ENCODE measurements at places on chromosomes 3 and 15.

- DNase-seq = no peak
These were observed 90.0 kb downstream of the FSIP1 start for GRCh38 chr15:39692356-39693327.

- DNase-seq = no peak
These were observed 124.5 kb downstream of the SUCLG2 start for GRCh38 chr3:67529915-67530314.

DNA sequence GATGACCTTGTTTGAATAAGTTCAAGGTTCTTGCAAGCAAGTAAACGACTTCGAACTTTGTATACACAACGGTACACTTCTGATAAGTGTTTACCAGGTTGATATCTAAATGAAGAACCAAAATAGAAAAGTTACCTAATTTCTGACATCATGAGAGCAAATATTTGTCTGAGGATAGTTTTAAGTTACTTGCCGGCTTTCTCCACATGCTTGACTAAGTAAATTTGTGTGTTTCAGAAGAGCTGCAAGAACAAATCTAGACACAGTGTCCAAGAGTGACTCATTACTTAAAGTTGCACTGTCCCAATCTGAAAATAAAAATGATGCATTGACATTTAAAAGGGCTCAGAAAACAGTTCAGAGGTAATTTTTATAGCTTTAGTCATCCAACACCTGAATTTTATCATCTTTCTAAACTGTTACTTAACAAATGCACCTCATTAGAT lies 115.1 kb downstream of the HERC1 start:
- DNase-seq = no peak

DNA sequence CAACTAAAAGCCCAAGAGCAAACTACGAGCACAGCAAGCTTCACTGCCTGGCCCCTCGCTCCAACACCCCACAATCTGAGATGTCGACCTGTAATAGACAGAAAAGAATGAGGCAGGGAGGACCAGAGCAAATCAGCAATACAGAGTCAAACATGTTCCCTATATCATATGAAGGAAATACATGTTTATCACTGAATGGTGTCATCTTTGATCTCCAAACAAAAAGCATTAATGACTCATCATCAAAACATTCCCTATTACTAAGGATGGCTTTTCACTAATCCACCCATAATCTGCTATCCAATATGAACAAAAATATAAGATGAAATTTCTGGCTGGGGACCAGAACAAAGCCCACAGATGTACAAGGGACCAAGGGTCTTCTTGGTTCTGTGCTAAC lies 34.7 kb downstream of the MYO5A start:
- DNase-seq = no peak

DNA sequence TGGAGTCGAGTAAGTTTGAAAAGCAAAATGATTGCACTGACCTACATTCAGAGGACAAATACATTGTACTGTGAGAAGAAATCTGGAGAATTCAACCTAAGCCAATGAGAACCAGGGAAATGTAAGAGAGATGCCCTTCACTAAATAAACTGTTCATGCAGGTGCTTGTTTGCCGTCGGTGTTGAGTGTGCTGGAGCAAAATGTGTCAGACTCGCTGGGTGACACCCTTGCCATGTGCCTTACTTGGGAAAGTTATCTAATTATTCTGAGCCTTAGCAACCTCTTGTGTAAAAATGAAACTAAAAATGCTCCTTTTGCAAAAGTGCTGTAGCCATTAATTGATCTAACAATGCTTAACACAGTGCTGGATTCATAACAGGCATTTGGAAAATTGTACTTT lies 140.4 kb downstream of the GABRB3 start:
- DNase-seq = no peak

DNA sequence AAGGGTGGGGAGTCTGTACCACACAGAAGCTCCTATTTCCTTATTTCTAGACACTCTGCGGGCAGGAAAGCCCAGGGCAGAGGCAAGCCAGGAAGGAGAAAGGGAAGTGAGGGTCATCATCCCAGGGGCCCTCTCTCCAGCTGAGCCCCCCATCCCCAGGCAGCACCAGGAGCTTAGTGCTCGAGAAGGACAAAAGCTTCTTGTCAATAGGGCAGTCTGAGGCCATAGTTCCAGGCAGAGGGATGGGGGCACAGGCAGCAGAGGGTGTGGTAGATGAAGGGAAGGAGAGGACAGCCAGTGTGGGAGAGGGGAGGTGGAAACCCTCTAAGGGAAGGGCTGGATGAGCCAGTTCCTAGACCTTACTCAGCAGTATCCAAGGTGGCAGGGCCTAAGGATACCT lies 2.7 kb downstream of the MAP1A start:
- DNase-seq = no peak

- no peak for DNase-seq
These were observed 578.6 kb downstream of the RSL24D1 start for GRCh38 chr15:54618120-54618519.

DNA sequence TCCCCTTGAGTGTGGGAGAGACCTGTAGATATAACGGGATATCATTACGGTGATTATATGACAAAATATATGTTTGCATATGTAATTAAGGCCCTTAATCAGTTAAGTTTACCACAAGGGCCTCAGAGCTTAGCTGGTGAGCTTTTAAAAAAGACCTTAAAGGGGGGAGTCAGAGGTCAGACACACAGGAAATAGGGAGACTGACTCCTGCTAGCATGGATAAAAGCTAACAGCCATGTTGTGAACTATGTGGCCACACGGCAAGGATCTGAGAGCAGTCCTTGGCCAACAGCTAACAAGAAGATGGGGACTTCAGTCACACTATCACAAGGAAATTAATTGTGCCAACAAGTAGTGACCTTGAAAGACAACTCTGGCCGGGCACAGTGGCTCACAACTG lies 3.1 kb downstream of the STAG1 start:
- no peak for DNase-seq

- DNase-seq = no peak
These were observed 23.5 kb upstream of the RAP2B start for GRCh38 chr3:153138276-153139210.

GRCh38 chr3:64717872-64718613 lies 30.2 kb upstream of the ADAMTS9 start:
- DNase-seq = no peak

DNA sequence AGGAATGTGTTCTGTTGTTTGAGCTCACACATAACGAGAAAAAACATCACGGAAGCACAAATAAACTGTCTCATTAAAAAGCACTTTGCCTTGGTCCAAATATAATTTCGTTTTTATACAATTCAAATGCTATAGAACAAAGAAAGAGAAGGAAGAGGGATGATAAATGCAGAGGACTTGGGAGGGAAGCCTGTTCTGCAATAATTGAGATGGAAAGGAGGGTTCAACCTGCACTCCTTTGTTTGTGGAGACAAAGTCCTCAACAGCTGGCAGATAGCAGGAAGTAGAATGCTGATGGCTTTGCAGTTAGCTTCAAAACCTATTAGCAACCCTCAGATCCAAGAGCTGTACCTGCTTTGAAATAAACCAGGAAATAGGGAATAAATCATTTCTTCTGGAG lies 1010.8 kb downstream of the FHIT start:
- no peak for DNase-seq

GRCh38 chr3:116413319-116413718 lies 32.0 kb downstream of the LSAMP start:
- DNase-seq = no peak

DNA sequence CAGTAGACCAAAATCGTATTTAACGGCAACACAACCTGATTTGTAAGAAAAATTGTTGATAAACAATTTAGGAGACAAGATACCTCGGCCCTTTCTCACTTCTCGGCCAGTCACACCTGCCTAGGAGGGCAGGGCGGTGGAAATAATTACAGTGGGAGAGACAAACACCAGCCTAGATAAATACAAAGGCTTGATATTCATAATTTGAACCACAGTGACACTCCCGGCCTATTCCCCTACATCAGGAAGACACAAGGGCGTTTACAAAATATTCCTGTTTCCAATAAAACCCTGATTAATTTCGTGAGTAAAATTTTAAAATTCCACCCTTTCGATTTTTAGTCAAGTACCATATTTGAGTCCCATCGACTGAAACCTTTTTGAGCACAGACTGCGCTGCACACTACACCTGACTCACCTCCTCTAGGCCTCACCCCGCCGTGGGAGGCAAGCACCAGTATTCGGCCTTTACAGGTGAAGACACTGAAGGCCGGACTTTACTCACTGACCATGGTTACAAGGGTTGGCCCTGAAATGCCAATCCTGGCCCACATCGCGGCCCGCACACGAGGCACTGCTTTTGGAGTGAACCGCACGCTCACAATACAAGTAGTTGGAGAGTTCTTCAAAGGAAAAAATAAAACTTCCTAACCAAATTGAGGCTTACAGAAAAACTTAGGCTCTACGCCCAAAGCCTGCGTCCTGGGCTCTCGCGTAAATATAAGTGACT lies 794 bp downstream of the ARPP19 start:
- no peak for DNase-seq

- no peak for DNase-seq
These were observed 16.9 kb upstream of the PSMD6 start for GRCh38 chr3:64039981-64040733.

DNA sequence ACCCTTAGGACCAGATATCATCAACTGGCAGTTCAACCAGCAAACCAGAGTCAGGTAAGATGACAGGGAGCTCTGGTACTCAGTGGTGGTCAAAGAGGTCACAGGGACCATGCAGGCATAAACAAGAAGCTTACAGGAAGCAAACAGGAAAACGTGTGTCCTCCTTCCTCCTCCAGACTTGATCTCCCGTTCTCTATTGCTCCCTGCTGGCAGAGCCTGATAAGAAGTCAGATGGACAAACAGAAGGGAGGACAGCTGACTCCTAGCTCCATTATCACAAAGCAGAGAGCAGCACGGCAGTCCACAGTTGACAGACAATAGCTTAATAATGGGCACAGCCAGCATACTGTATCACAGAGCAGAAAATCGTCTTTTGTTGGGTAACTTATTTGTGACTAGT lies 156.5 kb upstream of the SLC2A2 start:
- no peak for DNase-seq

DNA sequence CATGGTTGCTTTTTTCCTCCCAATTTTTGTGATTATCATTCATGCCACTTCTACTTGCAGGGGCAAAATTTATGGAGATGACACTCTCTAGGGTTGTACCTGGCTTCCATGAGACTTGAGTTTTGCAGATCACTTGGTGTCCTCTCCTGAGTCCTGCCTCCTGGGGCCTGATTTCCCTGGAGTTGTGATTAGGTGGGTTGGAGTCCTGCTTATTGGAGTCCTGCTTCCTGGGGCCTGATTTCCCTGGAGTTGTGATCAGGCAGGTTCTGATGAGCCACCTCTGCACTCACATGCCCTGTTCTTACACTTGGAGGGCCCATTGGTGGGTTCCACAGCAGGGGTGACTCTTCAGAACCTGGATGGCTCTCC lies 102.0 kb downstream of the PDCD6IP start:
- no peak for DNase-seq

GRCh38 chr15:20356911-20357480 lies 184.6 kb downstream of the GOLGA6L6 start:
- no peak for DNase-seq

GRCh38 chr3:127686512-127686894 lies 13.8 kb downstream of the ABTB1 start:
- DNase-seq = no peak

- DNase-seq = no peak
These were observed 225.0 kb downstream of the EPHA3 start for GRCh38 chr3:89332386-89332785.

DNA sequence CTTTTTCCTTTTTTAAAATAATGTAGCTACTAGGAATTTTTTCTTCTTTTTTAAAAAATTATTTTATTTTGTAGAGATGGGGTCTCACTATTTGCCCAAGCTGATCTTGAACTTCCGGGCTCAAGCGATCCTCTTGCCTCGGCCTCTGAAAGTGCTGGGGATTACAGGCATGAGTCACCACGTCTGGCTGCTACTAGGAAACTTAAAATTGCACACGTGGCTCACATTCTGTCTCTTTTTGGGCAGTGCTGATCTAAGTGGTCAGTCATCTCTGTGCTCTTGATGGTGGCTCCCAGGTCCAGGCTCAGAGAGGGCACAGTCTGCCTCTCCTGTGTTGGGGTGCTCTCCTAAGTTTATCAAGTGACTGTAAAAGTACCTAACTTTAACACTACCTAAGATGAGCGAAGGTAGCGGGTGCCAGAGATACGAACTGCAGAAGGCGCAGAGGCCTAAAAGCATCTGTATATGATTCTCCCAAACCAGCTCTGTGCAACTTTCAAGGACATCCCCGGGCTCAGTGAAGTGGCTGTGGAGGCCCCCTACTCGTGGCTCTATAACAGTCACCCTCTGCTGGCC lies 52.9 kb upstream of the SEC13 start:
- DNase-seq = no peak

GRCh38 chr3:4332111-4332510 lies 28.9 kb downstream of the SETMAR start:
- no peak for DNase-seq

- no peak for DNase-seq
These were observed 233.3 kb upstream of the NR2E3 start for GRCh38 chr15:71577071-71577470.

DNA sequence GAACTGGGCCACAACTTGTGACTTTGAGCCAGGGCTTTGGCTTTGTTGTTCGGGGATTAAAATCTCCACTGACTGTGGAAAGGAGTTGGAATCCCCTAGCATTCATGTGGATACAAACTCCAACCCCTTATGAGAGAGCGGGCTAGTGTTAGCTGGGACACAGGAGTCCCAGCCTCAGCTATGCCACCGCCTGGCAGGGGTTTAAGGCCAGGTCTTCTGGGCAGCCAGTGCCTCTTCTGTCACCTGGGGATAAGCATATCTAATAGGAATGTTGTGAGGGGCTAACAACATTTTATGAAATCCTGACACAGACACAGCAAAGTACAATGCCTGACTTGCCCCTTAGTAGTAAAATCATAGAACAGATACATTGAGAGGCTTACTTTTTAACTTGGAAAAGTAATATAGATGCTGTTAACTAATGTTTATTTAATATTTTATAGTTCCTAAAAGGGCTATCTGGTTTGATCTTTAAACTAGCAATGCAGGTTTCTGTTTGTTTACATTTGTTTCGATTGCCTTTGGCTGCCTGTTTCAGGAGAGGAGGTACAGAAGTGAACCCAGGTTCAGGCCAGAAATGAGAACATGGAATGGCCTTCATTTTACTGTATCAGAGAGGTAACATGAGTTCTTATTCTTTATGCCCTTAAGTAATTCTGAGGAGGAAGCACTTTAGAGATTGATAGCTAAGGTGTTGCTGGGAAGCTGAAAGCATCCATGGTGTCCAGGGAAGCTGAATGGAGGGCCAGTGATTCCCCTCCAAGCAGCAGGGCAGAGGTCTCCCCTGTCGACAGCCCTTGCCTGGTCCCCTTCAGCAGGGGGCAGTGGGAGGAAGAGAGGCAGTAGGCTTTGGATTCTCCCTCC lies 8.7 kb downstream of the GPR160 start:
- DNase-seq = no peak

DNA sequence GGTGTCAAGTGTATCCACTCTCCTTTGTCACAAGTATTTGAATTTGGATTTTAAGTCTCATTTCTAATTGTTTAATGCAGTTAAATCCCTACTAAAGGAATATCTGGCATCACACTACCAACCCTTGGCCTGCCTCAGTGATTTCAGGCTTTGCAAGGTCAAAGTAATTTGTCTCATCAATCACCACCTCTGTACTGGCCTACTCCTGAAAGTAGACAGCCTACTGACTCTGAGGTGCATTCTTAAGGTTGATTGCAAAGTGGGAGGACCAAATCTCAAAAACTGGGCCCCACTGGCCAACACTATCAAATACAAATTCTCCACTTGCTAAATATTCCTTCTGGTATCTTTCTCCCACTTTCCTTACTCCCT lies 851 bp upstream of the TEX55 start:
- no peak for DNase-seq

GRCh38 chr3:124992041-124992440 lies 57.5 kb upstream of the MUC13 start:
- no peak for DNase-seq

- DNase-seq = no peak
These were observed 193.1 kb downstream of the ERC2 start for GRCh38 chr3:56275120-56275519.

All from cortex of kidney (tissue), 1 donor.